ENCODE measurements at places on chromosomes 3 and 15.

- no peak for DNase-seq
Measured at GRCh38 chr15:99385005-99385669, 133.9 kb downstream of the LRRC28 start.

GRCh38 chr15:66746231-66746605 is 44.2 kb downstream of the SMAD6 start:
- DNase-seq, result no peak

DNA sequence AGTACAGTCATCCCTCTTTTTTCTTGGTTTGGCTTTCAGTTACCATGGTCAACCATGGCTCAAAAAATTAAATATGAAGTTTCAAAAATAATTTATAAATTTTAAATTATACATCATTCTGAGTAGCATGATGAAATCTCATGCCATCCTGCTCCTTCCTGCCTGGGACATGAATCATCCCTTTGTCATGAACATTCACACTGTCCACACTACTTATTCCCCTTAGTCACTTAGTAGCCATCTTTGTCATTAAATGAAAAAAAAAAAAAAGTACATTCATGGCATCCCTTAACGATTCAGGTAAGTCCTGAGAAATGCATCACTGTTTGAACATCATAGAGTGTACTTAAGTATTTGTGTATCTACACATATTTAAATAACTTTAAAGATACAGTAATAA is 1046.3 kb downstream of the ROBO2 start:
- no peak for DNase-seq

GRCh38 chr15:38819387-38819950 is 254.9 kb upstream of the RASGRP1 start:
- no peak for DNase-seq

GRCh38 chr3:52056521-52056967 is at the start of gene DUSP7:
DUSP7 (minus strand) TSS chr3:52056571; CDS start chr3:52056366, 205 bp downstream.
- peak; percentile 82 for DNase-seq

DNA sequence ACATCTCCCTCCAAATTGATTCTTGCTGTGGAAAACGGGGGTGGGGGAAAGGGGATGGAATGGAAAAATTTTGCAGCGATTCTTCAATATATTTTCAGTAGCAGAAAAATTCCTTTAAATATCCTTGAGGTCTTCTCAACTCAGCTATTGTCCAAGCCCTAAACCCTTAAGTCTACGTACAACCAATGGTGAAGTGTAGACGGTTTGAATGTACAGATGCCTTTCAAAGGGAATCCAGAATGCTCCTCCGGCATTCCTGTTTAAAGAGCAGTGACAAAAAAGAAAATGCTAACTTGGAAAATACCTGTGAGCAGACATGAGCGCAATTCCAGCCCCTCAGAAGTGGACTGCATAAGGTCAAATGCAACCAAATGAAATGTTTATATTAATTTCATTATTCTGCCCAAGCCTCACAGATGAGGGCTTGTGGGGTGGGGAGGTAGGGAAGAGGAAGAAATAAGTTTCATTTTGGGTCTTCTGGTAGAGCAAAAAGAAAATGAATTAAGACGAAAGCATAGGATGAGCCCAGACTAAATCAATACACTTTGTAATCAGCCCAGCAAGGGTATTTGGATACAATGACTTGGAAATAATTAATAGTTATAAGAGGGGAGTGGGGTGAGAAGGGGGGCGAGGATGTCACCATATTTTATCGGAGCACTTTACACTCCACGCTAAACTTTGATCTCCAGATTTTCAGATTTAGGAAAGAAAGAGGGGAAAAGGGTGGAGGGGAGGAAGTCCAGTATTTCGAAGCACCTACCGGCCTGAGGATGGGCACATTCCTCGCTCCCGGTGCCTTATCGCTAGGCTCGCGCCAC is 2.7 kb downstream of the FOXP1 start:
- no peak for DNase-seq

DNA sequence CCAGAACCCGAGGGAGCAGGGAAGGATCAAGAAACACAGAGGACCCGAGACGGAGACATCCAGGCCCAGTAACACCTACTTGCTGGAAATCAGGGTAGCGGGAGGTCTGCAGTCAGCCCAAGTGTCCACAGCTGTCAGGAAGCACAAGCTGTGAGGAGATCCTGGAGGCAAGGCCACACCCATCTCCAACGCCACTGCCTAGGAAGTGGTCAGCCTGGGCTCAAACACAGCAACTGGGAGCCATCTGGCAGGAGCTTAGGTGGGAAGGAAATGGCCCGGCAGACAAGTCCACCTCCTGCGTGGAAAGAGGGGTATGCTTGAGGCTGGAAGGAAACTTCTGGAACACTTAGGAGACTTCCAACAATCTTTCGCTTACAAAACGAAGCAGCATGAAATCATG is 407.1 kb downstream of the VPS13C start:
- DNase-seq, result no peak

DNA sequence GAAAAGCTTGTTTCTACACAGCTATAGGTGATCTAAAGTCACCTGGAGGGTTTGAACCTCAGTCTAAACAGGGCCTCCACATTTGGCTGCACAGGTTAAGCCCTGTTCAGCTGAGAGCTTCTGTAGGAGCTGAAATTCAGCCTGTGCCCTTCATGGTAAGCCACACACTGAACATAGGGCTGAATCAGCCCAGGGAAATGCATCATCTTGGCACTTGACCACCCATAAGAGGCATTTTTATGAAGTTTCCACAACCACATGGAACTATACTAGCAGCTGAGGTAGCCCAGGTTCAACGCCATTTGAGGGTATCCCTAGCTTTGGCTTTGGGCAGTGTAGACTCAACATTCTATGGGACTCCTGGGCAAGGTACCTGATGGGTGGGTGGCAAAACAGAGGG is 126.8 kb downstream of the FAM174B start:
- DNase-seq, result no peak

DNA sequence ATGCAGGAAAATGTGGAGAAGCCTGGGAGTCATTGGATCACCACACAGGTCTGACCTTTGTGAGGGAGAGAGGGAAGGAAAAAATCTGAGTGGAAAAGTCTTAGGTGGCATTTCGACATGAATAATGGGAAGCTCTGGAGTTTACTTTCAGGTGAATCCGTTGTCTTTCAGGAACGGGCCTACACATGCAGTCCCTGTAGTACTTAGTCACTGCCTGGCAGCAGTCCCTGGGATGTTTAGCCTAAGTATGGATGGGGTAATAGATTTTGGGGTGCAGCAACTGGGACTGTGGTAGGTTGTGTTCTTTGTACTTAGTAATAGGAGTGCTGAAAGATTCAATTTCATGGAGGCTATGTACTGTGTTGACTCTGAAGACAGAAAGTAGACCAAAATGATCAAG is 227.5 kb upstream of the EPHA3 start:
- DNase-seq, result no peak

- DNase-seq, result no peak
Measured at GRCh38 chr3:100702082-100702979, 7.0 kb upstream of the TFG start.

- no peak for DNase-seq
Measured at GRCh38 chr3:158213461-158213860, 103.6 kb downstream of the RSRC1 start.

DNA sequence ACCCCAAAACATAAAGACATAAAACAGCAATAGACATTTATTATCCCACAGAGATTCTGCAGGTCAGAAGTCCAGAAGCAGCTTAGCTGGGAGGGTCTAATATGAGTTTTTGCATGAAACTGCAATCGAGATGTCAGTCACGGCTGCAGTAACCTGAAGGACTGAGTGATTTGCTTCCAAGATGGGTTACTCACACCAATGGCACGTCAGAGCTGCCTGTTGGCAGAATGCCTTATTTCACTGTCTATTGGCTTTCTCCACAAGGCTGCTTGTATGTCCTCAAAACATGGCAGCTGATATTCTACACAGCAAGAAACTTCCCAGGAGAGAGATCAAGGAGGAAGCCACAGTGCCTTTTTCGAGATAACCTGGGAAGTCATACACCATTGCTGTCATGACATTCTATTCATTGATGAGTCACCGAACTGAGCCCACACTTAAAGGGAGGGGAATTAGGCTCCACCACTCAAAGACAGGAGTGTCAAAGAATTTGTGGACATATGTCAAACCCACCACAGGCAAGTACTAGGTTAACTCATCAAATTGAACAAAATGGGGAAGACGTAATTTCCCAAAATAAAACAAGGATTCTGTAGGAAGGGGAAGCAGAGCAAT is 122.2 kb downstream of the SYNPR start:
- no peak for DNase-seq

GRCh38 chr3:11717301-11717700 is 73.6 kb upstream of the VGLL4 start:
- no peak for DNase-seq

- no peak for DNase-seq
Measured at GRCh38 chr3:184375747-184376461, 2.1 kb downstream of the THPO start.

Data from activated T-cell treated with anti-CD3 and anti-CD28 coated beads, Interleukin-2, amount 50 U/mL, for 72 hours (primary cell).